ENCODE measurements at places on chromosomes 2 and 18.

DNA sequence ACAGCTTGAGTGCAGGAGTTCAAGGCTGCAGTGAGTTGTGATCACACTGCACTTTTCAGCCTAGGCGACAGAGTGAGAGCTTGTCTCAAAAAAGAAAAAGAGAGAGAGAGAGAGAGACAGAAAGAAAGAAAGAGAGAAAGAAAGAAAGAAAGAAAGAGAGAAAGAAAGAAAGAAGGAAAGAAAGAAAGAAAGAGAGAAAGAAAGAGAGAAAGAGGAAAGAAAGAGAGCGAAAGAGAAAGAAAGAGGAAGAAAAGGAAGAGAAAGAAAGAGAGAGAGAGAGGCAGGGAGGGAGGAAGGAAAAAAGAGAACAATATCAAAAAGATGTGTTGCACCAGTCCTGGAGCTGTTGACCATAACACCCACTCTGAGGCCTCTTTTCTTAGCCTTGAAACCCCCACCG lies 89.8 kb upstream of the MBOAT2 start:
- DNase-seq = no peak

DNA sequence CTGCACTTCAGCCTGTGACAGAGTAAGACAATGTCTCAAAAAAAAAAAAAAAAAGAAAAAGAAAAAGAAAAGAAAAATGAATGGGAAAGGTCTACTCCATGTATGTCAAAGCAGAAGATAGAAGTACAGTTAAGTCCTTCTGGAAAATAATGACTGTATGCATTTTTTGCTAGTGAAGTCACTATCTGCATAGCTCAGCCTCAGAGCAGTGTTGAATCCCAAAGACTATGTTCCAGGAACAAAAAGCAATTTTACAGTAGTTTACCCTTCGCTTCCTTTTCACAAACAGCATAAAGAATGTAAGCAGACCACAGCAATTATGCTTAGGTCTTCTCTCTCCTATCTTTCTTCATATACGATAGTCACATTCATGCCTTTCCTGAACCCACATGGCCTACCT lies 497.4 kb downstream of the CMPK2 start:
- no peak for DNase-seq

GRCh38 chr2:58562276-58562675 lies 321.2 kb upstream of the FANCL start:
- DNase-seq = no peak

- no peak for DNase-seq
Observed at GRCh38 chr2:100818003-100818605, 1.8 kb upstream of the NPAS2 start.

- DNase-seq = no peak
Observed at GRCh38 chr18:44229693-44230108, 451.0 kb upstream of the SETBP1 start.

GRCh38 chr2:101833890-101834523 lies 136.5 kb downstream of the MAP4K4 start:
- no peak for DNase-seq
